ENCODE measurements at places on chromosomes 5 and 9. TPM values are rescaled to one million over a fixed set of nuclear protein-coding genes. Genes with fewer than 3 reads are reported as not detected.

The KIF24 gene
- 0.78 TPM for total RNA-seq

The MPDZ gene
- 113 TPM for total RNA-seq

The MXD3 gene
- total RNA-seq = 9.1 TPM

The PCDH12 gene
- 8.0 TPM for total RNA-seq

The TAF1L gene
- 0.06 TPM for total RNA-seq

The NCS1 gene
- total RNA-seq = 72.1 TPM

The SLC36A3 gene
- total RNA-seq = not detected

The NIM1K gene
- total RNA-seq = 1.5 TPM

The SNX24 gene
- total RNA-seq = 20.6 TPM

The CARTPT gene
- total RNA-seq = not detected

The PCSK5 gene
- total RNA-seq = 47.5 TPM

GRCh38 chr5:175589714-175590113 is 68.2 kb upstream of the HRH2 start:
- DNase-seq = no peak

GRCh38 chr5:38420691-38421390 is 135.6 kb downstream of the LIFR start:
- peak; percentile 60 for DNase-seq

DNA sequence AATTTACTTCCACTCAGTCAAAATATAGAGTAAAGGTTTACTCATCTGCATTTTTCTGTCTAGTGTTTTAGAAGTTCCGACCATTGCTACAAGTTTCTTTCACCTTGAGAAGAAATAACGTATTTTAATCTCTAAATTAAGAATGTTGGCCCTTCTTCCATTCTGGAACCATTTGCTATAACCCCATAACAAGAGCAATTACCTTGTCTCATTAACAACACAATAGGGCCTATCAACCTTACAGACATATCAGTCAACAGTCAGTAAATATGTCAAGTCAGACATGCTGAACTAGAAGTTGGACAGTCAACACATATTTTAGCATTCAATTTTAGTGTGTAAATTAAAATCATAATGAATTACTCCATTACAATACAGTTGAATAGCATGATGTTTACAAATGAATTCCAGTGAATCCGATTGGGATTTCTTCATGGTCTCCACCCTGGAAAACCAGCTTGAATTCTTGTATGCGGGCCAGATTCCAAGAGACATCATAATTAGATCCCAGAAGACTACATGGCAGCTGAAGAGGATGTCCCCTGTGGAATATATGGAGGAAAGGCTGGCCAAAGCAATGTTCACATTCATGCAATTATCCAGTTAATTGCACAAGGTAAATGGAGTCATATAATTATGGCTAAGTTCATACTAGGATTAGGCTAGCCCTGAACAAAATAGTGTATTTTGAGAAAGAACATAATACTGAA is 196.2 kb upstream of the TARS1 start:
- DNase-seq = no peak

DNA sequence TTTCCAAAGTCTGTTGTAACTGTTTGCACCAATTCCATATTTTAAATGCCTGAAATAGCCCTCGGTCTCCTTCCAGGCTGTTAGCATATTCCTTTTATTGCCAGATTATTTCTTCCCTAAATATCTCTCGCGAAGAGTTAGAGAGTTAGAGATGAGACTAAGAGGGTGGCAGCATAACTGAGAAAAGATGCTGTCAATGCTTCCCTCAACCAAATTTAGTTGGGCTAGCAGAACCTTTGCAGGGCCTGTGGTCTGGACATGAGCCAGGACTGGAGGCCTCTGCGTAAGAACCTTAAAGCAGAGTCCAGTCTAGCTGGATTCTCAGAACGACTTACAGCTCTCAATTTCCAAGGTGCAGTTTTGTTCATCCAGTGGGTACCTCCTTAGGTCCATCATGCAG is 135.9 kb downstream of the GABRB2 start:
- DNase-seq = no peak

- peak; percentile 79 for DNase-seq
These were observed 10.5 kb upstream of the TRIM36 start for GRCh38 chr5:115180165-115180709.

DNA sequence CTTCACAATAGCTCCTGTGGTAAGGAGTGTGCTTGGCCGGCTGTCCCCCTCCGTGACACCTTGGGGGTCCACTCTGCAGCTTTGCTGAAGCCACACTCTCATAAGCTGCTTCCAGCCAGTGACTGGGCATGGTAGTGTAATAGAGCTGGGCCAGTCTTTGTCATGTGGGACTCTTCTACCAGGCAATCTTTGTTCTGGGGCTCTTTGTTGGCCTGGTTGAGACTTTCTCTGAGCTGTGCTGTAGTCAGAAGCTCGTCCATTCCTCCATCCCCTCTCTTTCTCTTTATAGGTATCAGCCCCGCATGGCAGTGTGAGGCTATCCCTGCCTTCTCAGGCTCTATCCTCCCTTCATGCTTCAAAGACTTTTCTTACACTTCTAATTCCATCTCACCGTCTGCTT is 25.7 kb downstream of the CARD6 start:
- DNase-seq = no peak

DNA sequence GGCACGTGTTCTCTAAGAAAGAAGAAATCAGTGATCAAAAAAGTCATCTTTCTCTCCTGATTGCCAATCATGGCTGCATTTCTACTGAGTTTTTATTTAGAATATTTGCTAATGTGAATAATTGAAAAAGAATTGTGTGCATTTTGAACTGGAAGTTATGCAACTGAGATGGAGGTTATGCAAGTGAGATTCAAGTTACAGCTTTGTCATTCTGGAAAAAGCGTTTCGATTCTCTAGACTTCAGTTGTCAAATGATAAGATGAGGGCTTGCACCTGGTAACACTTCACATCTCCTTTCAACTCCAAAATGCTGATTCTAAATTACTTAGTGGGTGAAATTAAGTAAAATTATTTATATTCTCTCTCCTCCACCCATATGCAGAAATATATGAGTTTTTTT is 36.4 kb downstream of the C6 start:
- no peak for DNase-seq

DNA sequence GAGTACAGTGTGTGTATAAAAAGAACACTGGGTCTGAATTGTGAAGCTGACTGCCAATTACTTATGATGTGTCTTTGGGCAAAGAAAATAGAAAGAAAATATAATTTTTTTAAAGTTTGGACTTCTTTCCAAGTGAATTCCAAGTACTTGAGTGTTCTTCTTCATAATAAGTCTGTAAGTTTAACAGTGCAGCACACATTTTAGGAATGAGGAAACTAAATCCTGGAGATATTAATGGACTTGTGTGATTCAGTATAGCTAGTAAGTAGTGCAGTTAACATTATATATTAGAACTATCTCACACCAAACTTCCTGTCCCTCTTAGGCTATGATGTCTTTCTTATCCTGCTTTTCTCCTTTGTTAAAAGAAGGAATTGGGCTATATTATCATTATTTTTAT is 1953.8 kb downstream of the MAT2B start:
- no peak for DNase-seq

GRCh38 chr5:131068893-131069643 is 96.0 kb downstream of the HINT1 start:
- DNase-seq = no peak

GRCh38 chr5:77638763-77639671 is 504 bp upstream of the OTP start:
- no peak for DNase-seq

GRCh38 chr9:121607434-121608167 is 43.8 kb upstream of the DAB2IP start:
- peak; percentile 70 for DNase-seq

GRCh38 chr5:170630226-170630625 is 126.4 kb downstream of the KCNIP1 start:
- DNase-seq = no peak

GRCh38 chr9:15253786-15254185 is 53.2 kb downstream of the TTC39B start:
- DNase-seq = no peak

- DNase-seq = no peak
These were observed 146.1 kb downstream of the MAST4 start for GRCh38 chr5:66742083-66742895.

GRCh38 chr5:170466988-170467707 is 36.7 kb upstream of the KCNIP1 start:
- no peak for DNase-seq

- no peak for DNase-seq
These were observed 18.7 kb downstream of the C5orf58 start for GRCh38 chr5:170251462-170251861.

DNA sequence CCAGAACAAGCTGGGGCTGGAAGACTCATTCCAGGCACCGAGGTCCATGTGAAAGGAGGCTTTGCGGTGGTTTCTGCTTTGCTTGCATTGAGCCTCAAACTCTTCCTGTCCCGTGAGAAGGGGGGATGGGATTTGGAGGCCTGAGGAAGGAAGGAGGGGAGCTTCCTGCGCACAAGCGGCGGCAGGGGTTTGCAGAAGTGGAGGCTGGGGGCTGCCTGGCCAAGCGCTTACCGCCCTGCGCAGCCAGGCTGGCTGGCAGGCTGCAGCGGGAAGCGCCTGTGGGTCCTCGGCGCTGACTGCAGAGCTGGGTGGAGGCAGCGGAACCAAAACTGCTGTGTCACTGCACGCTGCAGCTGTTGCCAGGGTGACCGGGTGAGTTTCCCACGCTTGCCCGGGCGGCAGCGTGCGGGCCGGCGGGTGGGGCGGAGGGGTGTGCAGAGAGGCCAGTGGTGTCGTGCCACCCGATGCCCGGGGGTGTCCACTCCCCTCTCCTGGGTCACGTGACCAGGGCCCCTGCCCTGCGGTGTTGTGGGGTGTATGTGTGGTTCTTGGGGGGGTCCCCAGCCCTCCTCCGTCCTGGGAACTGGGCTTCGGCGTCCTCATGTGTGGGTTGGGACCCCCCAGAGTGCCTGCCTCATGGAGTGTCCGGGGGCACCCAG is 81.0 kb downstream of the RXRA start:
- DNase-seq = peak; percentile 98

- DNase-seq = no peak
These were observed 26.2 kb downstream of the PPARGC1B start for GRCh38 chr5:149756354-149756753.

DNA sequence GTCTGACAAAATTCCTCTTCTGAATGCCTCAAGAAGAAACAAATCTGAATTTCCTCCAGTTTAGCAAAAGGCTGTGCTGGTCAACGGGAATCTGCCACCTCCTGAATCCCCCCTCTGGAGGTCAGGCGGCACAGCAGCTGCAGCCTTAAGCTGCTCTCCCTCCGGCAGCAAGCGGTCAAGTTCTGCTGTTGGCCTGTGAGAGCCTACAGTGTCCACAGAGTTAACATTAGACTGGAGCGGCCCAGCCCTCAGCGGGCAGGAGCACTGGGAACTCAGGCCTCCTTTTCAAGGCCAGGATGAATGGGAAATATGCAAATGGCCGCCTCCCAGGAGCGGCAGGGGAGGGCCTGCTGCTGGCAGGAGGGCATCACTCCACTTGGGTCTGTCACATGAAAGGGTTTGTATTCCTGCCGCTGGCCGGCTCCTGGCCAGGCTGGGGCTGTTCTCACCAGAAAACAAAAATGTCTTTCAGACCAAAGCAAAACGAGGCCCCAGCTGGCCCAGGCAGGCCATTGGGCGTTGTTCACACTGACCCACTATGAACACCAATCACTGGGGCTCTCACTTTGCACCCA is 8.2 kb downstream of the ACSL6 start:
- DNase-seq = peak; percentile 36

DNA sequence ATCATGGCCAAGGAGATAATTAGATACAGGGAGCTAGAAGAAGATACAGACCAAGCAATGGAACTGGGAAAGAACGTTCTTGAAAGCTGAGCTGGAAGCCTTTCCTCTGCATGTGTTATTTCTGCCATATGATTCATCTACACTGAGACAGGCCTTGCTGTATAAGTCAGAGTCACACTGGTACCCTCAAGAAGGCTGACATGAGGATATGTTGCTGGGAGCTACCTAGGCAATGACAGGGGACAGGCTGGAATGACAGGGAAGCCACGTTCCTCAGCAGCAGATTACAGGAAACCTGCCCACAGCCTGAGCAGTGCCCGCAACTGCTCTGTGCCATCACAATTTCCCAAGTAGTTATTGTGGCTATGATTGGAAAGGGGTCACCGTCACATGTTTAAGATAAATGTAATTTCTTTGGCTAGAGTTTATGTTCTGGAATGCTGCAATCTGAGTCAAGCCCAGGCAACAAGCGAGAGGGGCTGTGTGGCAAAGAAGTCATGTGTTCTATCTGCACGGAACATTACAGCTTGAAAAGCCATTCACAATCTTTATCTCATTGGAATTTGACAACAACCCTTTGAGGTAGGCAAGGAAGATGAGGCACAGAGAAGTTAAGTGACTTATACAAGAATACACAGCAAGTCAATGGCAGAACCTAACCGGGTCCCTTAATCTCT is 108.2 kb downstream of the TTLL11 start:
- DNase-seq = no peak

- no peak for DNase-seq
These were observed 15.5 kb downstream of the TYRP1 start for GRCh38 chr9:12708562-12709298.

DNA sequence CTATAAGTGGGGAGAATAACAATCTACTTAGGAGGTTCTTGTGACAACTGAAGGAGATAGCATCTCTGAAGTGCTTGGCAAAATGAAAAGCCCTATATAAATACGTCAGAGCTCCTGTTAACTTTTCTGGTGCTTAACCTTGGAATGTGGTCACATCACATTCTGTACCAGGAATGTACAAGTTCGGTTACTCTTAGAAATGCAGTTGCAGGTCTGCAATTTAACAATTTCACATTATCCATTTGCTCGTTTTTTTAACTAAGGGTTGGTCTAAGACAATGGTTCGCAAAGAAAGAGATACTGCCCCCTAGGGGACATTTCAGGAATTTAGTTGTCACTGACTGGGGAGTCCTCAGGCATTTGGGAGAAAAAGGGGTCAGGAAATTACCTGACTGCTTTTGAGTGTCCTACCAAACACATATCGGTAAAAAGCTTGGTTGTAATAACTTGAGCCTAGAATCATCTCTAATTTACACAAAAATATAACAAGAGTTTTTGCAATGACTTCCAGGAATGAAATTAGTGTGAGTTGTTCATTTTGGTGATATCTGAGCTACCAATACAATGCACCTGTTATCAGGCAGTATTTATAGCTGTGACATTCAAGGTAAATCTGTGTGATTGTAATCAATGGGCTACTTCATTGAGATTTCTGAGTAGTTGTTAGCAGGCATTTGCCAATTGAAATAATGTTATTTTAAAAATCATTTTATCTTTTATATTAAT is 5.4 kb upstream of the HBEGF start:
- no peak for DNase-seq

Data from aorta (tissue), 5 donors.